Activated T-cell treated with anti-CD3 and anti-CD28 coated beads, Interleukin-2, amount 50 U/mL, for 4 hours (primary cell): ENCODE measurements at places on chromosomes 2 and 18.

GRCh38 chr2:225274751-225275150 lies 124.8 kb upstream of the NYAP2 start:
- no peak for DNase-seq

GRCh38 chr2:43569921-43570320 lies 25.9 kb downstream of the THADA start:
- no peak for DNase-seq

- DNase-seq: no peak
These were observed 1572.8 kb upstream of the PIK3C3 start for GRCh38 chr18:40382197-40382596.

DNA sequence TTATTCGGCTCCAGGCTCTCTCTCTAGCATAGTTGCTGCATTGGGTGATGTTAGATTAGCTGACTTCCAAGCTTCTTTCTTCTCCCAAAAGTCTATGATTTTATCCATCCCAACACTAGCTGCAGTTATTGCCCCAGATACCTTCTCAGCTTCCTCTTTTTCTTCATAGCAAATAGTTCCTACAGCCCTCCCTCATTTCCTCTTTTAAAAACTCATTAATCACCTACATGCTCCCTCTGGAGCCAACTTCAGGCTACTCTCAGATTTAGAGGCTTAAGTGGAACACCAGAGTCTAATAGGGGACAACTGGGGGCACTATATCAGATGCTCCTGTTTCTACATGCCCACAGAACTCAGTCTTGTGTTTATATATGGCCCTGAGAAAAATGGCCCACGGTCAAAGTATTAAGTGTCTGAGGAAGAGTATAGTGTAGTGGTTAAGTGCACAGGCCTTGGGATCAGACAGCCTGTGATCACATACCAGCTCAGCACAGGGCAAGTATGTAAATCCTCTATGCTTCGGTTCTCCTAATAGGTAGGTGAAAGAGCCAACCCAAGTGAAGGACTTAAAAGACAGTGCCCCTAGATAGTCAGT lies 241.9 kb upstream of the SLC14A2 start:
- DNase-seq: no peak

DNA sequence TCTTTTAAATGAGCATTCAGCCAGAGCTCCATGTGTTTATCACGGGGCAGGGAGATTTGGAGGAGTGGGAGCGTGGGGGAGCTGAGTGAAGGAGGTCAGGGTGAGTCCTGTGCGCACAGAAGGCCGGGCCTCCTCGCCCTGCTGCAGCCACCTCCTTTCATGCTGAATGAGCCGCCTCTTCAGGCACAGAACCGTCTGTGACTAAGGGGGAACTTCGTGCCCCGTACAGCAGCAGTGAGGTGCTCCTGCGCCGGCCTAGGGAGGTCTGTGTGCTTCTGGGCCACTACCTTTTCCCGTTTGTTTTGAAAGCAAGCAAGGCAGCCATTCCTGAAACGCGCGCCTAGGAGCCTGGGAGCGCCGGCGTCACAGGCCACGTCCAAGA lies 27.1 kb upstream of the ZNF516 start:
- no peak for DNase-seq

DNA sequence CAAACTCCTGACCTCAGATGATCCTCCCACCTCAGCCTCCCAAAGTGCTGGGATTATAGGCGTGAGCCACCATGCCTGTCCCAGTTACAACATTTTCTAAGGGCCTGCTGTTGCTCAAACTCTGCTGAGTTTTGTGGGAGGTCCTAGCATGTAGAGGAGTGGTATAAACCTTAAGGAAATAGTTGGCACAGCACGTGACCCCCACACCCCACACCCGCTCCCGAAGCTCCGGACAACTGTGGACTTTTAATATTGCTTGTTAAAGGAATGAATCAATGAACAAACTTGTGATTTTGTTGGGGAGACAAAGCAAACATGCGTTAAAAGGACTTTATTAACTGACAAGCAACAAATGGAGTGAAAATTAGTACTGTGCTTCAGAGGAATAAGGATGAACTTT lies 137.8 kb upstream of the GATA6 start:
- no peak for DNase-seq

- no peak for DNase-seq
These were observed 51.3 kb downstream of the FAM161A start for GRCh38 chr2:61802548-61802947.

- DNase-seq: no peak
These were observed 268.0 kb upstream of the PARD3B start for GRCh38 chr2:204277226-204277625.

- DNase-seq: no peak
These were observed 94.5 kb downstream of the COPS8 start for GRCh38 chr2:237180187-237180586.

DNA sequence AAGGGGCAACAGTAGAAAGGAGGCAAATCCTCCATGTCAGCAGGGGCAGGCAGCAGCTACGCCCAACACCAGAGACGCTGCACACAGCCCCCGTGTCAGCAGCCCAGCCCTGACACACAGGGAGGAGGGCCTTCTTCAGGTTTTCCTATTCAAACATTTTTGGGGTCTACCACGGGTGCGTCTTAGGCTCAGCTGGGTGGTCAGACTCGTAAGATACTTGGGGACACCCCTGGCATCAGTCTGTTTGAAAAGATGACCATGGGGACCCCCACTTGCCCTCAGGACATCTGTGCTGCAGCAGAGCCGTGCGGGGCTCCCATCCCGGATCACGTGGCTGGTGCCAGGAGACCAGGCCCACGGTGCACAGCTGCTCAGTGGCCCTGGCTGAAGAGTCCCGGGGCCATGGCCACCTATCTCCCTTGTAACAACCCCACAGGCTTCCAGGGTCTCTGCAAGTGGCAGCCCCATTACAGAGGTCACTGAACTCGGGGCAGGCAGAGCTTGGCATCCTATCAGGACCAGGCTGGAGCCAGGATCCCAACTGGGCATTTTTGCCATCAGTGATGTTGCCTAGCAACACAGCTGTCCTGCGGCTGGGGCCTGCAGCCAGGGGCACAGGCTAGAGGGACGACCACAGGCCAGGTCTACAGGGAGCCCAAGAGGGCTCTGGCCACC lies 82.5 kb downstream of the EDAR start:
- DNase-seq: no peak

DNA sequence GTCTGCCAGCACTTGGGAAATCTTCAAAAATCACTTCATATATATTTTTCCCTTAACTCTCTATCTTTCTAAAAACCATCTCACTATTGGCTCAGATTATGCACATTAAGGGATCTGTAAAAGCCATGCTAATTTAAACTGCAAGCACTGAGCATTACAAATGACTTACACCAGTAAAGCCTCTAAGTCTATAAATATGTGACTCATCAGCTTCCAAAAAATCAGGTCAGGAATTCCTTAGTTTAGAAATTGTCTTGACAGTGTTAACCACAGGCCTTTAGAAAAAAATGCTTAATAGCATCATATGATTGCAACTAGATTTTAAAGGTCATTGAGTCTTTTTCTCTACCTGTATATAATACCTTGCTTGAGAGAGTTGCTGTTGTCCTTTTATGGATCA lies 1113.6 kb upstream of the PIK3C3 start:
- DNase-seq: no peak

GRCh38 chr2:19979932-19980331 lies 10.0 kb downstream of the WDR35 start:
- DNase-seq: no peak

DNA sequence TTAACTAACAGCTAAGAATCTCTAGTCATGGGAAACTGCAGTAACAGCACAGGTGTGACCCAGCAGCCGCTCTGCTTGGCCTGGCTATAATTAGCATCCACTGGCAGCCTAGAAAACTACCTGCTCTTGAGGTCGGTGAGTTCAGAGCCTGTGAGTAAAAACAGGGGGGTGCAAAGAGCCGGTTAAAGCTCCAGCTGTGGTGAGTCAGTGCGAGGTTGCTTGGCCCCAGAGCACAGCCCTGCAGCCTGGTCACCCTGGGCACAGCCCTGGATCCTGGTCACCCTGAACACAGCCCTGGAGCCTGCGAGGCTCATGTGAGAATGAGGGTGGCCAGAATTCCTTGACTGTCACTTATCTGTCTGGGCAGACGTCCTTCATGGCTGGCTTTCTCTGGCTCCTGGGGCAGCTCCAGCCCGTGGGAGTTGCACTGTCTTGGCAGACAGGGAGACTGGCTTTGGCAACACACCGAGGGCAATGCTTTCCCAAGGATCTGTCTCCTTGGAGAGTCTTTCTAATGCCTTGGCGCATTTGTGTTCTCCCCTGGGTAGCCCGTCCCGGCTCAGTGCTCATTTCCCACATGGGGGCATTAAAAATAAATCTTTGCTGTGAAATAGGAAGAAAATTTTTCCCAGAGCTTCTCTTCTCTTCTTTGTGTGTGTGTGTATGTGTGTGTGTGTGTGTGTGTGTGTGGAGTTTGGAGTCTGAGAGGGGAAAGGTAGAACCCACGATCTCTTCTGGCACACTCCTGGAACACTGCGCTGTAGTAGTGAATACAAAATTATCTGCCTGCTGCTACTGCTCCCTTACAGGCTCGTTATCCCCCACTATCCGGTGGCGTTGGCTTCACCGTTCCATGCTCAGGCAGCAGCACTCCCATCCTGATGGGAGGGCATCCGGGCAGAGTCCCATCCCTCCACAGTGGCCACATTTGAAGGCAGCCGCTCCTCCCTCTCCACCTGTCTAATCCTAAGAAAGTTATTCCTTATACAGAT lies 250.2 kb upstream of the MEX3C start:
- DNase-seq: no peak

DNA sequence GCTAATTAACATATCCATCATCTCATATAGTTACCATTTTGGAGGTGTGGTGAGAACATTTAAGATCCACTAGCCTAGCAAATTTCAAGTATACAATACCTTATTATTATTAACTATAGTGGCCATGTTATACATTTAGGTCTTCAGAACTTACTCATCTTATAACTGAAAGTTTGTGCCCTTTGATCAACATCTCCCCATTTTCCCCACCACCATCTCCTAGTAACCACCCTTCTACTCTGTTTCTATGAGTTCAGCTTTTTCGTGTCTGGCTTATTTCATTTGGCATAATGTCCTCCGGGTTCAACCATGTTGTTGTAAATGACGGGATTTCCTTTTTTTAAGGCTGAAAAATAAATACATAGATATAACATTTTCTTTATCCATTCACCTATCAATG lies 15.9 kb downstream of the NEURL3 start:
- no peak for DNase-seq
